H54 (cell line): ENCODE measurements at places on chromosomes 1 and 21.

DNA sequence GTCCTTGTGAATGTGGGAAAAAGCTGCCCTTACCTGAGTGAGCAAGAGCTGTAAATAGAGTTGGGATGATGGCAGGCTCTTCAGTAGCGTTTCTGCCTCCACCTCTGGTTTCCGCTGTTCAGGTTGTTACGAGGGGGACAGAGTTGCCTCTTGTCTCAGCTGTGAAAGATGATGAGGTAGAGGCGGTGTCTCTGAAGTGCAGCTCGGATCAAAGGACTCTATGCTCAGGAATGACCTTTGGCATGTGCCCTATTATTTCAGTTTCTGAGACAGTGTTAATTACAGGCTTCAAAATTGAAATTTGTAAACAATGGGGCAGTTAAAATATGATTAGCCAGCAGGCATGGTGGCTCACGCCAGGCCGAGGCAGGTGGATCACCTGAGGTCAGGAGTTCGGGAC is 70.3 kb downstream of the VPS26C start:
- no peak for DNase-seq

DNA sequence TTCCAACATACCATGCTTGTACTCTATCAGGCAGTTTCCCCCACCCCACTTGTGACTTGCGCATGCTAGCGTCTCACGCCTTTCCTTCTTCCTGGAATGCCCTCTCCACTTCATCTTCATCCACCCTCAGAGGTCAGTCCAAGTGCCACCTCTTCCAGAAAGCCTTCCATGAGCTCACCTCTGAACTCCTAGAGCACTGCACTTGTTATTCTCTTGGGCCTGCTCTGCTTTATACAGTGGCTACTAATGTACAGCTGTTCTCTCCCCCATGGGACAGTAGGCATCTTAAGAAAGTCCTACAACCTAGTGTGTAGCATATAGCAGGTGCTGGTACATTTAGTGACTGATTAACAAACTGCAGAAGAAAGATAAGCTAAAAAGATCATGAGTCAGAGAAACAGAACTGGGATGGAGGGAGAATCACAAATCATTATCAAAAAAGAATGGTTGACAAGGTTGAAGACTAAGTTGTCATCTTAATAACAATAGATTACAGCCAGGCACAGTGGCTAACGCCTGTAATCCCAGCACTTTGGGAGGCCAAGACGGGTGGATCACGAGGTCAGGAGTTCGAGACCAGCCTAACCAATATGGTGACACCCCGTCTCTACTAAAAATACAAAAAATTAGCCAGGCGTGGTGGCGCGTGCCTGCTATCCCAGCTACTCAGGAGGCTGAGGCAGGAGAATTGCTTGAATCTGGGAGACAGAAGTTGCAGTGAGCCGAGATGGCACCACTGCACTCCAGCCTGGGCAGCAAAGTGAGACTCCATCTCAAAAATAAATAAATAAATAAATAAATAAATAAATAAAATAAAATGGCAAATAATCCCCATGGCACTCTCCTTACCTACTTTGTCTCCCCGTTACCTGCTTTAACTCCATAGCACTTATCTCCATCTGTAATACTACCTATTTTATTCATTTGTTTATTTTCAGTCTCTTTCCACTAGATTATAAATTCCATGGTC is 16.3 kb upstream of the TSPAN1 start:
- no peak for DNase-seq

DNA sequence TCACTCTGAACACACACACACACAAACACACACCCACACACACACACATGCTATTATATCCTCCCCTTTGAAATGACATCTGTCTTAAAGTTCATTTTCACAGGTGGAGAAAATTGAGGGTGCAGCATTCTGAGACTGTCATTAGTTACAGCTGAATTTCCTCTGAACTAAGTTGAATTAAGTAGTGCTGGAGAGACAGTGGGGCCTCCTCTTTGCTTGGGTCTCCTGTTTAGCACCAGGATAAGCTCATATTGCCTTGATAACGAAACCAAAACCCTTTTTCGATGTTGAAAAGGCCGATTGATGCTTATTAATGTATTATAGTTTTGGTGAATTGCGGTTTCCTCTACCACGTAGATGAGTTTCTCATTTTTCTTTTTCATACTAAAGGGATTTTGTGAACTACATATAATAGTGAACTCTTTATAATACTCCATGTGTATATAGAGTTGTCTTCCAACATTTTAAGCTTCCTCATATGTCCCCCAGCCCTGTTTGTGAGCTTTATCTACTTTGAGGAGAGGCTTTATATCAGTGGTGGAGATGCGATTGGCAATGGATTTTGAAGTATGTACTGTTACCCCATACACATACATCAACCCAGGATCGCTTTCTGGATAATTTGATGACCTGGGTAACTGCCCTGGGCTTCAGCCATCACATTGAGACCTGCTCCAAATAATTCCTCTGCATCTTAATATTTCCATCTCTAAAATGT is 17.4 kb downstream of the DYNLT5 start:
- no peak for DNase-seq

DNA sequence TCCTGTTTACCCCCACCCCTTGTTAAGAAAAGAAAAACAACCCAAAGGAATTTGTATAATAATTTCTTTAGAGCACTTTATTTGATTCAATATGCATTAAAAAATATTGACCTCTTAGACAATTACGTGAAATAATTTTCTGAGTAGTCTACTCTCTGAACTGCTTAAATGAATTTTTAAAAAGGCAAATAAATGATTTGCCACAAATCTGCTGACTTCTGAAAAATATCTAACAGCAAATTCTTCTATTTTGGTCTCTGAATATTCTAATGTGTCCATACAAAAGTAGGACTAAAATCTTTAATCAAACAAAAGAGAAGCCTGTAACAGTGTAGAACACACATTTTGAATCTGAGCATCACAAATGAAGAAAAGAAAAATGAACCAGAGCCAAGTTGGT is 115.1 kb downstream of the TRIM33 start:
- no peak for DNase-seq

GRCh38 chr1:160308451-160309184 is 23.7 kb upstream of the PEX19 start:
- DNase-seq: no peak

- peak; percentile 82 for DNase-seq
These were observed 8.1 kb upstream of the PRDM16 start for GRCh38 chr1:3060601-3061551.

DNA sequence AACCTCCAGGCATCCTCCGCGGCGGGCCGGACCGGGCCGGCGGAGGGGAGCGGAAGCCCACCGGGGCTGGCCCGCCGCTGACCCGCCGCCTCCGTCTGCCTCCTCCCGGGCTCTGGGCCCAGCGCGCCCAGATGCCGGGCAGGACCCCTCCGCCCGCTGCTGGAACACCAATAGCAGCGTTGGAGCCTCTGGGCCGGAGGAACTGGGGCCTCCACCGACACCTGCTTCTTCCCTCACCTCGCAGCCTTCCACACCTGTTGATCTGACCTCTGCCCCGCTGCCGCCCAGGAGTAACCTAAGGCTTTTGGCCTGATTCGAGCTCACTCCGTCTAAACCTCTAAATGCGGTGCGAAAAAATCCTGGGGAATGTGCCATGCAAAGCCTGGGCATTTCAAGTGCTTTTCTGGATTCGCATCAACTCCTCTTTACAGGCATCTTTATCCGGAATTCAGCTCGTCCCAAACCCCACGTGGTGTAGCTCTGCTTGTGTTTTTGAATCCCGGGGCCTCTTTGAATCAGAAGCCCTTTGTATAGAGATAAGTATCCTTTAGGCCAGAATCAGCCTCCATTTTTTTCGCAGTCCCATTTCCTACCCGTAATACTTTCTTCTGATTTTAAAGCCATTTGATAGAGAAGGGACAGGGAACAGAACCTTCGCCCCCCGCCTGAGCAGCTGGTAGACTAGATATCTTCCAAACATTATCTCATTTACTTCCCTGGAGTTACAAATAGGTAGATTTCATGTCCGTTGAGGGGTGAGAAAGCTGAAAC is 680 bp upstream of the CNN3 start:
- no peak for DNase-seq

DNA sequence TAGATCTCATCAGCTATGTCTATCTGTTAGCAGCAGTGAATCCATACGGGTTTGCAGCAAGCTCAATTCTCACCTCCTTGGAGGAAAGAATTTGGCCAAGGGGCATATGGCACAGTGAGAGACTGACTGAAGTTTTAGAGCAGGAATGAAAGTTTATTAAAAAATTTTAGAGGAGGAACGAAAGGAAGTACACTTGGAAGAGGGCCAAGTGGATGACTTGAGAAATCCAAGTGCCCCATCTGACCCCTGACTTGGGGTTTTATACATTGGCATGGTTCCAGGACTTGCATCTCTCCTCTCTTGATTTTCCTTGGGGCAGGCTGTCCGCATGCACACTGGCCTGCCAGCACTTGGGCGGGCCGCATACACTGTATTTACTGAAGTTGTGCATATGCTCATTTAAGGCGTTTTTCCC is 9.2 kb upstream of the OSBPL9 start:
- no peak for DNase-seq

- no peak for DNase-seq
These were observed 20.8 kb upstream of the FAM3B start for GRCh38 chr21:41295721-41296254.

DNA sequence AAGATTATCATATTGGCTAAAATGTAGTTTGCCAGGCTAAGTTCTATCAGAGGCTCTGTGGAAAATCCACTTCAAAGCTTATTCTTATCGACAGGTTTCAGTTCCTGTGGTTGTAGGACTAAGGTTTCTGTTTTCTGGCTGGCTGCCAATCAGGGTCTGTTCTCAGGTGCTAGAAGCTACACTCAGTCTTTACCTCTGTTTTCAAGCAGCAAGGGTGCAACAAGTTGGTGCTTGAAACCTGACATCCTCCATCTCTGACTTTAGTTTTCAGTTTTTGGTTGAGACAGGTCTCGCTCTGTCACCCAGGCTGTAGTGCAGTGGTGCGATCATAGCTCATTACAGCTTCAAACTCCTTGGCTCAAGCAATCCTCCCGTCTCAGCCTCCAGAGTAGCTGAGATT is 15.3 kb upstream of the TMCO2 start:
- no peak for DNase-seq

GRCh38 chr1:178599745-178600144 is 86.8 kb downstream of the TEX35 start:
- no peak for DNase-seq

- DNase-seq: no peak
These were observed 25.9 kb upstream of the TOR3A start for GRCh38 chr1:179055937-179056336.

DNA sequence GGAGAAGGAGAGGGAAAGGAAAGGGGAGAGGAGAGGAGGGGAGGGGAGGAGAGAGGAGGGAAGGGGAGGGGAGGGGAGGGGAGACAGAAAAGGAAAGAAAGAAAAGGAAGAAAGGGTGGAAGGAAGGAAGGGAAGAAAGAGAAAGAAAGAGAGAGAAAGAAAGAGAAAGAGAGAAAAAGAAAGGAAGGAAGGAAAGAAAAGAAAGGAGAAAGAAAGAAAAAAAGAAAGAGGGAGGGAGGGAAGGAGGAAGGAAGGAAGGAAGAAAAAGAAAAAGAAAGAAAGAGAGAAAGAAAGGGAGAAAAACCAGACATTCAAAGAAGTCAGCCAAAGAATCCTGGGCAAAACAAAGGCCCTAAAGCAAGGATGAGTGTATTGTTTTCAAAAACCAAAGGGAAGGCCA is 125.7 kb upstream of the SPATA6 start:
- DNase-seq: no peak

GRCh38 chr1:65469889-65470340 is 49.4 kb downstream of the LEPR start:
- no peak for DNase-seq
